ENCODE measurements at places on chromosomes 7 and 10.
A peak's percentile ranks its signal among the peaks of the same experiment; 100 is the strongest.

- no peak for DNase-seq
Measured at GRCh38 chr10:120479506-120479905, 22.5 kb downstream of the PLPP4 start.

DNA sequence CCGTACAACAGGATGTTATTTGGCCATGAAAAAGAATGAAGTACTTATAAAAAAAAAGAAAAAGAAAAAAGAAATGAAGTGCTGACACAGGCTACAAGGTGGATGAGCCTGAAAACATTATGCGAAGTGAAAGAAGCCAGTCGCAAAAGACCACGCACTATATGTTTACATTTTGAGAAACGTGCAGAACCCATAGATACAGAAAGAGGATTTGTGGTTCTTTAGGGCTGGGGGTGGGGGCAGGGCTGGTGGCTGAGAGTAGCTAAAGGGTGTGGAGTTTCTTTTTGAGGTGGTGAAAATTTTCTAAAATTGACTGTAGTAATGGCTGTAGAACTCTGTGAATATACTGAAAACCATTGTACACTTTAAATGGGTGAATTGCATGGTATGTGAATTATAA is 86.0 kb upstream of the FAM20C start:
- DNase-seq, result no peak

GRCh38 chr7:99579956-99580777 is 17.9 kb upstream of the TMEM225B start:
- peak; percentile 71 for DNase-seq

GRCh38 chr10:131635564-131636015 is 265.2 kb upstream of the PPP2R2D start:
- peak; percentile 21 for DNase-seq

DNA sequence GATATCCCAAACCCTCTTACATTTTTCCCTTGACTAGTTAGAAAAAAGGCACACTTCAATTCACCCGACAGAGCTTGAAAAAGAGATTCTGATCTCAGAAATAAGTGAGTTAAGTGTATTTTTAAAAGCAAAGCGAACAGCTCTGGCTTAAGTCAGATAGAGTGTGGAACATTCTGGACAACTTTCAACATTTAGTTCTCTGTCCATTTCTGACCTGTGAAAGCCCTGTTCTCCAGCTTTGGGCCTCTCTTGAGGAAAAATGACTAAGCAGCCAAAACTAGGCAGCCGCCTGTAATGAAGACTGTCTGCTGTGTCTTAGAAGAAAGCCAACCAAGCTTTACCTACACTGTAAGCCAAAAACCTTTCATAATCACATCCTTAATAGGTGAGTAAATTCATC is 50.5 kb downstream of the CDK6 start:
- no peak for DNase-seq

GRCh38 chr7:126768836-126769235 is 483.9 kb downstream of the GRM8 start:
- DNase-seq, result no peak

GRCh38 chr7:106583100-106583499 is 77.9 kb downstream of the CCDC71L start:
- DNase-seq, result no peak

DNA sequence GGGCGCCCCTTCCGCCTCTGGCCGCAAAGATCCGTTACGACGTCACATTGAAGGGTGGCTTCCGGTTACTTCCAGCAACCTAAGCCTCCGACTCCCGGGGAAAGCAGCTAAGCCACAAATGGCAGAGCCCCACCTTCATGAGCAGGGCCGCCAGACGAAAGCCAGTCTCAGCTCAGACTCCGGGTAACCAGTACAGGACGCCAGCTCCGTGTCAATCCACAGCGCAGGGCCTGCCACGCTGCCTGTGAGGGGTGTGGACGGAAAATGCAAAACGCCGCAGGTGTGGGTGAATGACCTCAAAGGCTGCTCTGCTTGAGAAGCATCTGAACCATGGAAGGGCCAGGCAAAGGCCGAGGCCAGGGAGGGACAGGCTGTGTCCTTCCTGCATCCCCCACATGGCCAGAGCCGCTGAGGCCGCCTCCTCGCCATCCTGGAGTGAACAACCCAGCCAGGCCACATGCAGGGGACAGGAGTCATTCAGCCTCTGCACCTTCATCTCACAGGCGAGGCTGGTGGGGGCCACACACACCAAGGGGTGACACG is 53.5 kb upstream of the PPP2R2D start:
- DNase-seq, result no peak

- DNase-seq, result no peak
Measured at GRCh38 chr10:114495303-114495702, 91.0 kb upstream of the AFAP1L2 start.
